ENCODE measurements at places on chromosomes 12 and 14.

GRCh38 chr14:23631702-23632460 lies 4.3 kb upstream of the DHRS2 start:
- DNase-seq = peak; percentile 32

DNA sequence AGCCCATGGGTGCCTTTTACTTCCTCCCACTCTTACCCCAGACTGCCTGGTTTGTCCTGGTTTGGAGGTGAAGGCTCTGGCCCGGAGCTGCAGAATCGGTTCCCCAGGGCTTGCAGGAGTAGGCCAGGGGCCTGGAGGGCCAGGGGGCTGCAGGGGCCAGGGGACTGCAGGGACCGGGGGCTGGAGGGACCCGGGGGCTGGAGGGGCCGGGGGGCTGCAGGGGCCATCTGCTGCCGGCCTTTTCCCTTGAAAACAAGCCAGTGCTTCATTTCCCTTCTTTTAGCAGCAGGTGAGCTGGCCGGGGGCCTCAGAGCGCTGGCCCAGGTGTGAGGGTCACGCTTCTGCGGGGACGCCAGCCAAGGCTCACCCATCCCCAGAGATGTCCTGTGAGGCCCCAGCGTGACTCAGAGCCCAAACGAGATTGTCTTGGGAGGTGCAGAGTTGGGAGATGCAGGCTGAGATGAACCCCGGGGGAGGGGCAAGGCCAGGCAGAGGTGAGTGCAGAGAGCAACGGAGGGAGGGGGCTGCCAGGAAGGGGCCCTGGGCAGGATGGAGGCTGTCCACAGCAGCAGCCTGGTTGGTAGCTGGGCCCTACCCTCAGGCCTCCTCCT lies 154.9 kb downstream of the KIF26A start:
- no peak for DNase-seq

- no peak for DNase-seq
These were observed 787.2 kb downstream of the GALC start for GRCh38 chr14:87205811-87206210.

DNA sequence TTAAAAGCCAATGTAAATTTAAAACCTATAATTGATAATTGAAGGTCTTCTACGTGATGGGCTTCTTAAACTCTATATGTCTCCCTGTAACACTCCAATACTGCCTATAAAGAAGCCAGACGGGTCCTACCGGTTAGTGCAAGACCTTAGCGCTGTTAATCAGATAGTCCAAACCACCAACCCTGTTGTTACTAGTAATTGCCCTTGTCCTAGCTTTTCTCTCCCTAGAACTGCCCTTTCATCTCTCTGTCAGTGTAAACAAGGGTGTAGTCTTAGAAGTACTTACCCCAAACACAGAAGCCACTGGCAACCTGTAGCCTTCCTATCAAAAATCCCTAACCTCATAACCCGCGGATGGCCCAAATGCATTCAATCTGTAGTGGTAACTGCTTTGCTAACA lies 243.0 kb upstream of the DIO3 start:
- no peak for DNase-seq

- no peak for DNase-seq
These were observed 111.7 kb downstream of the EFCAB11 start for GRCh38 chr14:89842837-89843236.

- no peak for DNase-seq
These were observed 19.8 kb downstream of the MMAB start for GRCh38 chr12:109553483-109553882.

DNA sequence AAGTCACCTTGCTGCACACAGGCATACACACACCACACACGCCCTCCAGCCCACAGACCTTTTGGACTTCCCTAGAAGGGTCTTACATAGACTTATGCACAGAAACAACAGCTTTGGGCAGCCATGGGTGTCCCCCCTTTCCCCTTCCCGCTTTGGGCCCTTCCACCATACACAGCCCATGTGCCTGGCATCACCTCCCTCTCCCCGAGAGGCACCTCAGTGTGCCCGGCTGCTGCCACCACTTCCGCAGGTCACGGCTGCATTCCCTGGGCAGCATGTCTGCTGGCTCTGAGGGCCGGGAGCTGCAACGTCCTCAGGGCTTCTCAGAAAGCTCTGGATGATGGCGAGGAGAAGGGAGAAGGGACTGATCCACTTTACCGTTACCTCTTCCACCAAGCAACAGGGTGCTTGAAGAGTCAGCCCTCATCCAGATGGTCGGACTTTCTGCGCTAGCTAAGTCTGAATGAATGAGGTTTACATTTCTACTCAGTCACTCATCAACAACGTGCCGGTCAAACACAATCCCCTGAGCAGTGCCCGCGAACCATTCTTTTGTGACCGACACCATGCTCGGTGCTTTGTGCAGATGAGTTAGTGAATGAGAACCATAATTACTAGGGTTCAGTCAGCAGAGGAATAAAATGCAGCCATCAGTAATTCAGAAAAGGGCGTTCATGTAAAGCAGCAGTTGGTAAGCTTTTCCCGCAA lies 72.2 kb upstream of the BCL11B start:
- no peak for DNase-seq

GRCh38 chr14:80356413-80356812 lies 145.1 kb upstream of the DIO2 start:
- peak; percentile 42 for DNase-seq

DNA sequence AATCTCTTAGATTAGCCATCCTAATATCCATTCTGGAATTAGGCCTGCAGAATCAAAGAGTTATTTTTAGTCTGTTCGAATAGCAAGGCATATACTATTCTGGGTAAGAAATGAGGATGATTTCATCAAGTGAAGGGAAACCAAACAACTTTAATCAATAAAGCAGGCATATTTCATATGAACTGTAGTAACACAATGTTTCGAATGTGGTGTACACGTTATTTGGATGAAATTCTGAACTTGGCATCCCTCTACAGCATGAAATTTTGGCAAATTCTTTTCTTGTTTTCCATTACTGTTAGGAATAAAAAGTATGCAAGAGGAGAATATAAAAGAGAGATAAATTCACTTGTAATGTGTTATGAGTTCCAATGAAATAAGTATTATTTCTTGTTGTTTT lies 1233.3 kb upstream of the SEL1L start:
- no peak for DNase-seq

- DNase-seq = peak; percentile 99
These were observed at the start of gene NCAPD2 for GRCh38 chr12:6493497-6494257. Gene NCAPD2 (plus strand): TSS chr12:6494102. CDS start chr12:6495099, 997 bp downstream.

DNA sequence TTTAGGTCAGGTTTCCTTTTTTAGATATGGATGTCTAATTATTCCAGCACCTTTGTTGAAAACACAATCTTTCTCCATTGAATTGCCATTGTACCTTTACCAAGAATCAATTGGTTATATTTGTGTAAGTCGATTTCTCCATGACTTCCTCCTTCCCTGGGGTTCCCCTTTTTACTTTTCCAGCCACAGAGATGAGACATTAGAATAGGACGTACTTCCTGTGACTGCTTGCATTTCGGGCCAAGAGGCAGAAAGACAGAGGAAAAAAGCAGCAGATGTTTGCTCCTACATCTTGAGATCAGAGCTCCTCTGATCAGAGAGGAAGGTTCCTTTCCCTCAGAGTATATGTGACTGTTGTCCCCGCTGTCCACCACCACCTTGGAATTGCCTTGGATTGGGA lies 453.7 kb upstream of the RGS6 start:
- DNase-seq = no peak

- peak; percentile 62 for DNase-seq
These were observed 38.3 kb downstream of the SLC6A15 start for GRCh38 chr12:84874125-84874824.

DNA sequence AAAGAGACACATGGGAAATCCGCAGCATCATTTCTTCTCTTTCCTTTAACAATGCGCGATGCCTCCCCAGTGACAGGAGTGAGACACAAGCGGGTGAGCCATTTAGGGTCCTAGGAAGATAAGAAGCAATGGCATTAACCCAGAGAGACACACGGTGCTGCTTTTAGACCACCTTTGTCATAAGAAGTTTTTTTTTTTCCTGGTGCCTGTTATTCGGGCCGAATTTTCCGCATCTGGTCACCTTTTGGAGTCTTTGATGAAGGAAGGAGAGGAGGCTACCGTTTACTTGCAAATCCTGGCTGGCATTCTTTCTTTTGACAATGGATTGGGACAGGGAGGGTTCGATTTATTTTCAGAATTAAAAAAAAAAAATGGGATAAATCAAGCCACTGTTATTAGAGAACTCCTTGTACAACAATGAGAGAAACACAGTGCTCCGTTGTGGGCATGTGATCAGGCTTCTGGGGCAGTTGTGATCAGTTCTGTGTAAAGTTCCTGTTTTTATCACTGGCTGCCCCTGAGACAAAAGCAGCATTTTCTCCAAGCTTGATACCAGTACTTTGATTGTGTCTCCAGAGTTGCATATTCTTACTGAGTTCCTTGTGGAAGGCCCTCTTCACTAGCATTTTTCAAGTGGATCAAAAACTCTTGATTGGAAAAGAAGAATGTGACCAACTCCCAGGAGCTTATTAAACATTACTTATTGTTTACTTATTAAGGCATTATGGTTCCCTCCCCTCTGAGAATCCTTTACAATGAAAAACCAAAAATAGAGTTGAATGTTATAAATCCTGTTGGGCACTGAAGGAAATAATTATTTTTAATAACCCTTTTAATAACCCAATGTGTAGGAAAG lies 1.1 kb downstream of the DIP2B start:
- no peak for DNase-seq

DNA sequence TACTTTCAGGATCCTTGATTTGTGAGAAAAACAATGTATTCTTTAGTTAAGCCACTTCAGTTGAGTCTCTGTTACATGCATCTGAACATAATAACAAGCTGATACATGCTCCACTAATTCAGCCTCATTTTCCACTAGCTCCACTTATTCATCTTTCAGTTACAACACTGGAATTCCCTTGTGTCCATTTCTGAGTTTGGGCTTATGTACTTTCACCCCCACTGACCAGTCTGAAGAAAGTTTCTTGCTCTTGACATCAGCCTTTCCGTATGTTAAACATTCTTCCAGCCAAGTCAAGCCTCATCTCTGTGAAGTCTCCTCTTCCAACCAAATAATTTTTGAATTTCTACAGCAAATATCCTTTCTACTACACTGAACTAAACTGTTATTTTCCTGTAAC lies 592.5 kb upstream of the NOVA1 start:
- no peak for DNase-seq

DNA sequence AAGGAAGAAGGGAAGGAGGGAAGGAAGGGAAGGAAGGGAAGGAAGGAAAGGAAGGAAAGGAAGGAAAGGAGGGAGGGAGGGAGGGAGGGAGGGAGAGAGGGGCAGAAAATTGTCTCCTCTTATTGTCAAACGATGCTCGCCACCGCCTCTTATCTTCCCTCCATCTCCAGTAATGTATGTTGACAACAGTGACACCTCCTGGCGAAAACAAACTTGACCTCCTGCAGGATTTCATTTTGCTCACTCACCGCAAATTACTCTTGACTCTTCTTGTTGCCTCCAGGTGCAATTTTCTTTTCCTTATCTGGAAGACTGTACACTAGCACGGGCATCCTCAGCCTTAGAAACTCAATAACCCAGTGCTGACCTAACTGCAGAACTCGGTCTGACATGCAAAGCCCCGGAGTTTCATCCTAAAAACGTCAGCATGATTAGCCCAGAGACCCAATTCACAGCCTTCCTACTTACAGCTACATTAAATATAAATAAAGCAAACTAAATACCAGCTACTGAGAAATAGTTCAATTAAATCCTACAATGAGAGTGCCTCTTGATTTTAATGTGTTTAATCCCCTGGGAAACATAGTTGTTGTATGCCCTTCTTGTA lies 512.4 kb upstream of the TMPO start:
- no peak for DNase-seq

DNA sequence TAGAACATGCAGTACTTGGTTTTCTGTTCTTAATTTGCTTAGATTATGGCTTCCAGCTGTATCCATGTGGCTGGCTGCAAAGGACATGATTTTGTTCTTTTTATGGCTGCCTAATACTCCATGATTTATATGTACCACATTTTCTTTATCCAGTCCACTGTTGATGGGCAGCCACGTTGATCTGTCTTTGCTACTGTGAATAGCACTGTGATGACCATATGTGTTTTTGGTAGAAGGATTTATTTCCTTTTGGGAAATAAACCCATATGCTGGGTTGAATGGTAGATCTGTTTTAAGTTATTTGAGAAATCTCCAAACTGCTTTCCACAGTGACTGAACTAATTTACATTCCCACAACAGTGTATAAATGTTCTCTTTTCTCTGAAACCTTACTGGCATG lies 86.2 kb upstream of the FERMT2 start:
- DNase-seq = no peak

- no peak for DNase-seq
These were observed 33.4 kb downstream of the VCPKMT start for GRCh38 chr14:50082784-50083466.

DNA sequence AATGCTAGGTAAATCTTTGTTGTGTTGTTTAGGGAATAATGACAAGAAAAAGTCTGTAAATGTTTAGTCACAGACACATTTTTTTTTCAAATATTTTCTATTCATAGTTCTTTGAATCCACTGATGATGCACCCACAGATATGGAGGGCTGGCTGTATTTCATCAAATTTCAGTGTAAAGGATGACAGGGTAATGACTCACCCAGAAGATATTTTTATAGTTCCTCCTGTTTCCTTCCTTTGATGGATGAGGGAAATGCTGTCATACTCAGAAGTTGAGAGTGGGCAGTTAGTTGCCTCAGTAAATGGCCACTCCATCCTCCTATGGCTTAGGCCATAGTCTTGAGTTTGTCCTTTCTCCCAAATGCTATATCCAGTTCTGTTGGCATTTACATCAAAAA lies 76.9 kb upstream of the REP15 start:
- DNase-seq = no peak

DNA sequence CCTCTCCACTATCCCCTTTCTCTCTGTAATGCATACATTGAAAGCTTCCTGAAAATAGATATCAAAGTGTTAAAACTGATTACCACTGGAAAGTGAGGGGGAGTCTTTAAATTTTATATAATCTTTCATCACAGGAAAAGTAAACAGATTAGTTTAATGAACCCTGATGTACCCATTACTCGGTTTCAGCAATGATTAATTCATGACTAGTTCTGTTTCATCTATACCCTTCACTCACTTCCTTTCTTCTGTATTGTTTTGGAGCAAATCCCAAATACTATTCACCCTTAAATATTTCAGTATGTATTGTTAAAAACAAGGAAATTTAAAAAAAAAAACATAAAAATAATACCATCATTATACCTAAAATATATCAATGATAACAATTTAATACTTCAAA lies 67.3 kb upstream of the TMCC3 start:
- DNase-seq = no peak

GRCh38 chr12:123057513-123058265 lies 77.2 kb downstream of the ARL6IP4 start:
- peak; percentile 84 for DNase-seq

Measured in NCI-H1694 treated with DMSO at 0.1 percent for 48 hours (cell line).